Upper lobe of left lung (tissue), 6 donors: ENCODE measurements at places on chromosomes 5 and 9.

DNA sequence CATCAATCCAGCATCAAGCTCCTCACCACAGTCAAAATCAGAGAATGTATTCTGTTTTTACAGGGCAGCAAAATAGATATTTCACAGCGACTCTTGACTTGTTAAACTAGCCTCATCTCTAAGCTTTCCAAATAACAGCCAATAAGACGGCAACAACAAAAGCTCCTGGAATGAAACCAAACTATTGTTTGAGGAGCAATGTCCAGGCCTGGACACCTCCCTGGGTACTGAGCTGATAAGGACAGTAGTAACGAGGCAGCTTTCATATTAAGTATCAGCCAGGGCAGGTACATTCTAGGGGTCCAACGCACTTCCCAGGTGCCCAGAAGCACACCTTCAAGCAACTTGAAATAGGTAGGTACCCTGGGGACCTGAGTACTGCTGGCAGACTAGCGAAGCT is 260.3 kb downstream of the ENC1 start:
- DNase-seq, result no peak

GRCh38 chr9:3343671-3344070 is 182.1 kb downstream of the RFX3 start:
- DNase-seq, result no peak

DNA sequence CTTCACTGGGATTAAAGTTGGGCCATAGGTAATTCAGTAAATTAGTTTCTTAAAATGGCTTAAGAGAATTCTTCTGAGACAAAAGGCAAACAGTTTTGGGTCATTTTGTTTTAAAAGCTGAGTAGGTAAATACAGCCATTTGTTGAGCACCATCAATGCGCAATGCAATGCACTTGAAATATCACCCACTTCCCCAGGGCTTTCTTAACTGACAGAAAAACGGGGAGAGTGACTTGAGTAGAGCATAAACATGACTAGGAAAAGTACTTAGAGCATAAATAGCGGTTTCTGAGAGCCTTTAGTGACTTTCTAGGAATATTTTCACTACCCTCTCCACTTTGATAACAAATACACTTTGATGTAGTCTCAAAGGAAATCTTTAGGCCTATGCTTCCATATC is 27.2 kb downstream of the MLANA start:
- no peak for DNase-seq

GRCh38 chr5:29642601-29643000 is 1550.9 kb upstream of the CDH6 start:
- DNase-seq, result no peak

GRCh38 chr5:149584121-149584520 is 2.8 kb downstream of the ARHGEF37 start:
- DNase-seq, result no peak

- no peak for DNase-seq
Observed at GRCh38 chr5:178203670-178204181, 607 bp upstream of the HNRNPAB start.
